ENCODE measurements at places on chromosomes 5 and 9.

GRCh38 chr9:7067169-7067568 lies 309.4 kb downstream of the KDM4C start:
- DNase-seq, result no peak

- no peak for DNase-seq
These were observed 4.8 kb downstream of the FAM78A start for GRCh38 chr9:131271506-131271931.

DNA sequence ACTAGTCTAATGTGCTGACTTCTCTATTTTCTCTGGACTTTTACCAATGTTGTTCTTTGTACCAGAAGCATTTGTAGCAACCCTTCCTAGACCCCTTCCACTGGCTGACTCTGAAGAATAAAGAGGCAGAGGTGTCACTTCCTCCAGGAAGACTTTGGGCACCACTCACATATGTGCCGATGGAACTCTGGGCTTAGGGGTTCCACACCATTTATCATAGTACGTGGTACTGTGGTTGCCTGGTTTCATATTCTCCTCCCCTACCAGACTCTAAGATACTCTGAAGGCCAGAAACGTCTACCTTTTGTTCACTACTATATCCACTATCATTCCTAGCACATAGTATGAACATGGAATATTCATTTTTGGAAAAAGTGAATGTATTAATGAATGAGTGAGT lies 88.0 kb downstream of the BNC2 start:
- DNase-seq, result no peak

- DNase-seq, result no peak
These were observed 4.9 kb downstream of the NEK6 start for GRCh38 chr9:124262649-124262972.

- DNase-seq, result no peak
These were observed 14.4 kb downstream of the GLRX start for GRCh38 chr5:95808013-95808685.

Measured in CD8-positive, alpha-beta memory T cell (primary cell).